Retina (tissue), 1 donor: ENCODE measurements at places on chromosomes 7 and 10.

GRCh38 chr7:128398016-128398840, 11.6 kb downstream of the IMPDH1 start:
- DNase-seq: peak; percentile 65

DNA sequence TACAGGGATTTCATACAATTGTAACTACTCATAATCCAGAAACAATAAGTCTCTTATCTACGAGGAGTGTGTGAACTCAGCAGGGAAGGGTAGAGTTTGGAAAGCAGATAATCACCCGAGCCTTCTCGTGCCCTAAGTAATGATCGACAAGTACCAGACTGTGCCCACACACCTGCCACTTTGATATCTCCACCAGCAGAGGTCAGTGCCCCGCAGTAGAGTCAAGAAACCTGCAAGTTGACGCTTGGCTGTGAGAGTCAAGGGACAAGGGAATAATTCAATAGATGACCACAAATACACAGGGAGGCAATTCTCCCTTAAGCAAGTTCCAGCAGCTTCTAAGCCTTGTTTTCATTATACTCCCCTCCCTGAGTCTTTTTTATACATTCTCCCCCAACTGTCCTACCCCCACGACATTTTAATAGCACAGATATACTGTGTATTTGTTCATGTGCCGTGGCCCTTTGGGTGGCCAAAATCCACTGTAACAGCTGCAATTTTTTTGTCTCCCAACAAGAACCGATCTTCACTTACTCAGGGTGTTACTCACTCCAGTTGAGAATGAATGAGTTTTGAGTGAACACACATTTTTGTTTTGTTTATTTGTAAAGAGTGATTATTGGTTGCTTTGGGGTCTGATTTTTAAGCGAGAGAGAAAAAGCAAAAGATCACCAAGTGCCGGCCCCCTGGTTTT, 106.9 kb upstream of the RHEB start:
- peak; percentile 16 for DNase-seq

DNA sequence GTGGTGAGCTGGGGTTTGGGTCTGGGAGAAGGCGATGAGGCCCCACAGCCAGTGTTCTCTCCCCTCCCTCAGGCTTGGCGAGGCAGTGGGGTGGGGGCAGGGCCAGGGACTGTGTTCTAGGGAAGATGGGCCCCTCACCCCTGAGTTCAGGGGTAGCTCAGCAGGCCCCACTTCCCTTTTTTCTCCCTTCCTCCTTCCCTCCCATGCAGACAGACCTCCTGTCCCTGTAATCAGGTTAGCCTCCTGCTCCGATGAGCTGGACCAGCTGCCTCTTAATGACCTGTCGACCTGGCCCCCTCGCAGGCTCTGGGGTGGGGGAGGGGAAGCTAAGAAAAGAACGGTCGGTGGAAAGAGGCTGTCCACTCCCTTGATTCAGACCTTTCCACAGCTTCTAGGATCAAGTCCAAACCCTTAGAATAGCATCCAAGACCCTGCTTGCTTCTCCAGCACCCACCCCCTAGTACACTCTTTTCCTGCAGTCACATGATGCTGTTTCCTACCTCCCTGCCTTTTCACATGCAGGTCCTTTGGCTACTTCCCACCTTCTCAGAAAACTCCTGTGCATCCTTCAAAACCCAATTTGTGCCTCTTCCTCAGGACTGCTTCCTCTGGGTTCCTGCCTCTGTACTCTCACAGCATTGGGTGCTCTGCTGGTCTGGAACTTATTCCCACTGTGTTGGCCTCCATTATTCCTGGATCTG, 64.1 kb downstream of the ZMIZ1 start:
- no peak for DNase-seq

DNA sequence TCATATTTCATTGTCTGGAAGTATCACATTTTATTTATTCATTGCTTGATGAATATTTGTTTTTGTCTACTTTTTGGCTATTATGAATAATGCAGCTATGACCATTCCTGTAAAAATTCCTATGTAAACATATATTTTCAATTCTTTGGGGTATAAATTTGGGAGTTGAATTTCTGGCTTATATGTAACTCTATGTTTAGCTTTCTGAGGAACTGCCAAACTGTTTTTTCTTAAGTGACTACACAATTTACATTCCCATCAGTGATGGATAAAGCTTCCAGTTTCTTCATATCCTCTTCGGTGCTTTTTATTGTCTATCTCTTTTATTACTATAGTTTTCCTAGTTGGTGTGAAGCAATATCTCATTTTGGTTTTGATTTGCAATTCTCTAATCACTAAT, 115.6 kb upstream of the CXCL12 start:
- DNase-seq: no peak

- DNase-seq: no peak
Measured at GRCh38 chr10:131021246-131021895, 290.1 kb downstream of the TCERG1L start.

GRCh38 chr7:5397736-5398135, 25.9 kb downstream of the TNRC18 start:
- DNase-seq: no peak

- DNase-seq: no peak
Measured at GRCh38 chr7:52150952-52151351, 834.3 kb upstream of the COBL start.

DNA sequence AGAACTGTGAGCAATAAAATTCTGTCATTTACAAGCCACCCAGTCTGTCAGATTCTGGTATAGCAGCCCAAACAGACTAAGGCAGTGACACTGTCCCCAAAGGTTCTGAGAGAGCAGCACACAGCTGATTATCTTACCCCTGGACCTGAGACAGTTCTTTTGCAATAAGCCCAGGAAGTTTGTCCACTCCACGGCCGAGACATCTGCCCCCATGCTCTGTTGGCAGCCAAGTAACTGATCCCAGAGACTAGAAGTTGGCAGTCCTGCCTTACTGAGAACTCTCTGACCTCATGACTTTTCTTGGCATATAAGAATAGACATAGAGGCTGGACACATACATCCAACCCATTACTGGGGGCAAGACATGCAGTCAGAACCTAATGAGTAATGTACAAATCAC, 243.0 kb upstream of the GRB10 start:
- DNase-seq: no peak

DNA sequence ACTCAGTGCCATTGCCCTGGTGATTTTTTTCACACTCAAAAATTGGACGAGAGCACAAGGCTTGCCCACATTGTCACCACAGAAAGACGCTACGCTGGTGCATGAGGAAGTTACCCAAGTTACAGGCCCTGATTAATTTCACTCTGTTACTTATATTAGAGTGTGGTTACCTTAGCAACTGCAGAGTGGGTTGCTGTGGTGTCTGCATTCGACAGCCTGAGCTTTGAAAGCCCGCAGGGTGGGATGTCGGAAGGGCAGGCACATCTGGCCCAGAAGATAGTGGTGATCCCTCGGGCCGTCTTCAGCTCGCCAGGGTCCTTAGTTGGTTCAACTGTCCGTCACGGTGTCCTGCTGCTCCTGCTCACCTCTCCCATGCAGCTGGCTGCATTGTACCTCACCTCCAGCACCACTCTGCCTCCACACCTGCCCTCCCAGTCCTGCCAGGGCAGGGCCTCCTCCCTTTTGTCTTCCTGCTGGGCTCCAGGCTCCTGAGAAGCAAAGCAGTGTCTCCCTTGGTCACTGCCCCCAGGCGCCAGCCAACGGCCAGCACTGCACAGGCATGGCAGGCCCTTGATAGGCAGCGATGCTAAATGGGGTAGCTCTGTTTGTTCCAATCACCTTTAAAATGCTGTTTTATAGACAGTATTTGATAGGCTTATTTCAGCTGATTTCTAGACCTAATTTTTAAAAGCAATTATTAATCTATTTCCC, 167.2 kb downstream of the EBF3 start:
- no peak for DNase-seq

DNA sequence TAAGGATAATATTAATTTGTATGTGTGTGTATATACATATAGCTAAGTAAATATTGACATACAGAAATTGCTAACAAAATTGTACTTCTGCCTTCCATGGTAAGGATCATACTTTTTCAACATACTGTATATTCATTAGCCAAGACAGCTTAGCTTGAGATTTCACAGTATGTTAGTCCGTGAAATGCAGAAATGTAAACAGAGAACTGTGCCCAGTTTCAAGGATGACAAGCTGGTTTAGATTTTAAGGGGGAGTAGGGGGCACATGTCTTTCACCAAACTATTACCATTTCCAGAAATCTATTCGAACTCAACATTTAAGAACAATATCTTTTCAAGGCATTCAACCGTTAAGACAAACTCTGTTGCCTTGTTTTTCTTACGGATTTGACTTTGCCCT, 182.2 kb downstream of the SORCS1 start:
- DNase-seq: no peak

- DNase-seq: no peak
Measured at GRCh38 chr10:71094712-71095390, 117.5 kb upstream of the UNC5B start.

- no peak for DNase-seq
Measured at GRCh38 chr10:104650072-104650471, 9.0 kb downstream of the SORCS3 start.

DNA sequence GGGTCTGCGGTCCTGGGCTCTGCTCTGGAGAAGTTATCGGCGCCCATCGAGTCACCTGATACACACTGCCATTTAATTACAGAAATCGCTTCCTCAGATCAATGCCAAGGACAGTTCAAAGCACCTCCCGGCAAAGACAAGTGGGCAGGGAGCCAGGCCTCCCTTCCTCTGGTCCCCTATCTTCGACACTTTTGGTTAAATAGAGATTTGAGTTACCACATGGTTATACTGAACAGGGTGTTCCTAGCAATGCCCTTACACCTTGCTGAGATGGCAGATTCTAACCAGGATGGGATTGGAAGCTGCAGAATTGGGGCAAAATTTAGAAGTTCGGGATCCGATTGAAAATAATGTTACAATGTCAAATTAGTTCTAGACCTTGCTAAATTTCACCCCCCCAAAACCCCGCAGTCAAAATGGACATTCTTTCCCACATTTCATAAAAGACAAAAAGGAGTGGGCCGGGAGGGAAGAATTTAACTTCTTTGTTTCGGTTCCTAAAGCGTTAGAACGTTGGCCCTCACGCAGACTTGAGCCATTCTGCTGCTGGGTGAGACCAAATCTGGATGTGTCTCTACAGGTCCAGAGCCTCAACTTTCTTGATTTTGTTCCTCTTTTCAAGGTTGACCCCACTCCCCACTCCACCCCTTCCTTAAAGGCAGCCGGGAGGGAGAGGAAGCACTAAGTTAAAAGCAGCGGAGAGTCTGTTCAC, 2.2 kb upstream of the DLX5 start:
- no peak for DNase-seq

DNA sequence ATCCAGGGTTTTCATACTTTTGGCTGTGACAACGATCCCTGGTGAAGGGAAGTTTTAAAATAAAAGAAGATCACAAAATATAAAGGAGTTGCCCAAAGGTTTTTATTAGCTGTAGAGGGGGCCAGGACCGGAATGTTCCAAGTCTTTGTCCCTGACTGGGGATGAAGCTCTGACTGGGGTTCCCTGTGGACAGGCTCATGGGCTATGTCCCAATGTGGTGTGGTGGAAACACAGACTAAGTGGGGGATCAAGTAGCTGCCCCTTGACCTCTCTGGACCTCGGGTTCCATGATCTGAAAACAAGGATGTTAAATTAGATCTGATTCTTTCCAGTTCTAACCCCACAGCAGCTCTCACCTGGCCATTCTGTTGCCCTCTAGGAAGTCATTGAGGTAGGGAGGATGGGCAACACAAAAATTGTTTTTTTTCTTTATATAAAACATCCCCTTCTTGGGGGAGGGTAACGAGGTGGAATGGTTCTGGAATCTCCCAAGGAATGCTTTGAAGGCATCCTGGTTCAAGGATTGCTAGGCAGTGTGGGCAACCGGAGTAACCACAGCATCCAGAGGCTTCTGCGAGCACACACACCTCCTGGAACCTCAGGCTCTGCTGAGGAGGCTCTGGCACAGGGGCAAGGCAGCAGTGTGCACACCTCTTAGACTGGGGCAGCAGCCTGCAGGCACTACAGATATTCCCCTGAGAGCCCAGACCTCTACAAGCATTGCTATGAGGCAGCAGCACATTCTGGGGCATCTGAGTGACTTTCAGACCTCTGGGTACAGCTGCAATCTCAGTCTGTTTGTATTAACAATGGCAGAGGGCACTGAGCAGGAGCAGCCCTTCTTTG, 21.4 kb upstream of the CRYGN start:
- DNase-seq: no peak

- no peak for DNase-seq
Measured at GRCh38 chr10:68684413-68684812, 36.6 kb upstream of the CCAR1 start.
